CD8-positive, alpha-beta memory T cell (primary cell): ENCODE measurements at places on chromosomes 13 and 19. TPM values are rescaled to one million over a fixed set of nuclear protein-coding genes. Genes with fewer than 3 reads are reported as not detected.

RASAL3 gene
- 125 TPM for total RNA-seq

DNA sequence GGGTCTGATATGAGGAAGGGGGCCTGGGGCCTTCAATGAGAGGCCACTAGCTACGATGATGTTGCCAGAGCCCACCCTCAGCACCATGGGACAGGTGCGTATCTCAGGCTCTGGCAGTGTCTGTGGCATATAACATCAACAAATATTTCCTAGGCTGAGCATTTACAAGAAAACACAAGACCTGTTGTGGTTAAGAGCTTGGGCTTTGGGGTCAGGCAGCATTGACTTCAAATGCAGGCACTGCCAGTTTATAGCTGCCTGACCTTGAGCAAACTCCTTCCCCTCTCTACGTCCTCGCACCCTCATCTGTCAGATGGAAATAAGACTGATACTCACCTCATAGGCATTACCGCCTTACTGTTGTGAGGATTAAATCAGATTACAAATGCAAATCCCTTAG lies 156.0 kb downstream of the KATNAL1 start:
- H3K4me1 ChIP-seq = peaks cover 71% of the 10 kb centered on the region
- H3K27ac ChIP-seq = no peak overlapping the region
- no peak overlapping the region for H3K4me3 ChIP-seq
- H3K36me3 ChIP-seq = no peaks in the 10 kb centered on the region
- no peaks in the 10 kb centered on the region for H3K27me3 ChIP-seq

DNA sequence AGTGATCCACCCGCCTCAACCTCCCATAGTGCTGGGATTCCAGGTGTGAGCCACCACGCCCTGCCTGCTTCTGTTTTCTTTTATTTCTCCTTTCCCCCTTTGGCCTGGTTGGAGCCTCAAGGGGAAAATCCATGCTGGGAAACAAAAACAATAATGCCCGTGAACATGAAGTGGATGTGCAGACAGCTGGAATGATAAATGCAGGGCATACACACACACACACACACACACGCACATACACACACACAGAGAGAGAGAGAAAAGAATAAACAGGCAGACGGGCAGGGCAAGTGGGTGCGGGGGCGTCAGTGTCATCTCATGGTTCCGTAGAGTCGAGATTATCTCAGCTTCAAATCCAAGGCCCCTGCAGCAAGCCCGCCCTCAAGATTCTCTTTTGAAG lies 4.4 kb upstream of the PLEKHF1 start:
- H3K4me1 ChIP-seq = peaks cover 17% of the 10 kb centered on the region
- DNase-seq = no peak
- H3K27ac ChIP-seq = no peak overlapping the region
- H3K36me3 ChIP-seq = no peaks in the 10 kb centered on the region
- no peak overlapping the region for H3K4me3 ChIP-seq

GRCh38 chr19:38012944-38013343 lies 105.9 kb downstream of the SIPA1L3 start:
- H3K4me3 ChIP-seq = no peak overlapping the region
- DNase-seq = no peak
- no peaks in the 10 kb centered on the region for H3K27me3 ChIP-seq
- no peaks in the 10 kb centered on the region for H3K4me1 ChIP-seq
- no peaks in the 10 kb centered on the region for H3K36me3 ChIP-seq

- H3K27ac ChIP-seq = no peak overlapping the region
- no peaks in the 10 kb centered on the region for H3K27me3 ChIP-seq
- no peaks in the 10 kb centered on the region for H3K4me1 ChIP-seq
- no peak for DNase-seq
- H3K36me3 ChIP-seq = peaks cover 81% of the 10 kb centered on the region
Measured at GRCh38 chr13:46143184-46143701, 38.4 kb upstream of the CPB2 start.

LPAR6 gene
- 7.9 TPM for total RNA-seq
